C1 segment of cervical spinal cord (tissue), 14 donors: ENCODE measurements at places on chromosomes 7 and 10.

- no peak for DNase-seq
These were observed 281.7 kb downstream of the AHR start for GRCh38 chr7:17580141-17580540.

DNA sequence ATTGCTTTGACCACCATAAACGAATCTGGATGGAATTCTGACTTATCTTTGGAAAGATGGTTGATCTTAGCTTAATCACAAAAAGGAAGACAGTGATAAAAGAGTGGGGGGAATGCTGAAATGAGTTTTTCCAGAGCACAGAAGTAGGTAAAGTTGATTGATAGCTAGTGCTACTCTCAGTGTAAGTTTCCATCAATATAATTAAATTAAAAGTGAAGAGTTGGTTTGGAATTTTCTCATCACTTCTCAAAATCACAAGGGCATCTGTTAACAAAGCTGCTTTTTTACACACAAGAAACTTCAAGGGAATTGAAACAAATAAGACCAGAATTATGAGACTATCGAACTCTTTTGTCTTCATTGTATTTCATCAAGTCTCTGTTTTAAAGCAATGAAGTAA is 1217.3 kb downstream of the REEP3 start:
- no peak for DNase-seq

GRCh38 chr7:64888561-64888900 is 14.5 kb upstream of the ZNF273 start:
- DNase-seq, result no peak

DNA sequence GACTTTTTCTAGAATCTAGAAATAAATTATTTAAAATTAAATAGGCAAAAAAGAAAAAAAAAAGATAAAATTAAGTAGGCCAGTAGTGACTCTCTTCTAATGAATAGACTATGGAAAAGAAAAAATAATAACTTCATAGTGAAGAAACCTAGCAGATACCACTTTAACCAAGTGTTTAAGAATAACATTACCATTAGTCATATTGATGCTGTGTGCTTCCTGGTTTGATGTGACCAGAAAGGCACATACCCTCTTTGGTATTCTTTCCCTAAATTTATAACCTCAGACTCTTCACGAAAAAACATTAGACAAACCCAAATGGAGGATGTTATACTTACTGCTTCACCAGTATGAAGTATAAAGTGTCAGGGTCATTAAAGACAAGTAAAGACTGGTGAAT is 42.6 kb downstream of the KIF20B start:
- no peak for DNase-seq

DNA sequence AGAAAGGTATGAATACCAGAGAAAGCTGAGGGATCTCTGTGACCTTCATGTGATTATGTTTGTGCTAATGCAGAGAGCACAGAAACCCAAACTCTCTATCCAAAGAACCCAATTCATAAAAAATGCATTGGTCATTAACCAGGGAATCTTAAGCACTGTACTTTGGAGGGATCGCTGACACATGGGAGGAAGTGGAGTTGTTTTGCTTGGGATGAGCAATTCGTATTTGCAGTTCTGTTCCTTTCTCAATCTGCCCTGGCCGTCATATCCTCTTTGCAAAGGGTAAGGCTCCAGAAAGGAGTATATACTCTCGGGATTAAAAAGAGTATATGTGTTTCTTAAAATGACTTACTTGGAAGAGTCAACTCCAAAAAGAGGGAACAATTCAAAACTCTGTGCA is 221.3 kb downstream of the POU6F2 start:
- DNase-seq, result no peak

DNA sequence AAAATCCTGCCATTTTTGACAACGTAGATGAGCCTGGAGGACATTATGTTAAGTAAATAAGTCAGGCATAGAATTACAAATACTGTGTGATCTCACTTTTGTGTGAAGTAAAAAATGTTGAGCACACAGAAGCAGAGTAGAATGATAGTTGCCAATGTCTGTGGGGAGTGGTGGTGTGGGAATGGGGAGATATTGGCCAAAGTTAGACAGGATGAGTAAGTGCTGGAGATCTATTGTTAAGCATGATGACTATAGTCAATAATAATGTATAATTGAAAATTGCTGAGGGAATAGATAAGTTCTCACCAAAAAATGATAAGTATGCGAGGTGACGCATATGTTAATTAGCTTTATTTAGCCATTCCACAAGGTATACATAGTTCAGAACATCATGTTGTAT is 92.0 kb downstream of the GPR85 start:
- no peak for DNase-seq

DNA sequence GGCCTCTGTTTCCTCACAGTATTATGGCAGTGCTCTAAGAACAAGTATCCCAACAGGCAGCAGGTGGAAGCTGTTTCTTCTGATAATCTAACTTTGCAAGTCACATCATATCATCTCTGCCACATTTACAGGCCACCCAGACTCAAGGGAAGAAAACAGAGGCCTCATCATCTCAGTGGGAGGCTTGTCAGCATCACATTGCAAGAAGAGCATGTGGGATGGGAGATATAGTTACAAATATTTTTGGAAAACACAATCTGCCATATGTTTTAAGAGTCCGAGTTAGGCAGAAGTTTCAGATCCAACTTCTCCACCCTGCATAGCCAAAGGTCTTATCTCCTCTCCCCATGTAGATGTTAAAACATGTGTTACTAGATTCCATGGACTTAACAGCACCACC is 130.4 kb upstream of the PDE1C start:
- no peak for DNase-seq

- DNase-seq, result no peak
These were observed 70.0 kb downstream of the DOCK1 start for GRCh38 chr10:126975221-126975620.

GRCh38 chr7:10116511-10116910 is 857.2 kb upstream of the PHF14 start:
- DNase-seq, result no peak

DNA sequence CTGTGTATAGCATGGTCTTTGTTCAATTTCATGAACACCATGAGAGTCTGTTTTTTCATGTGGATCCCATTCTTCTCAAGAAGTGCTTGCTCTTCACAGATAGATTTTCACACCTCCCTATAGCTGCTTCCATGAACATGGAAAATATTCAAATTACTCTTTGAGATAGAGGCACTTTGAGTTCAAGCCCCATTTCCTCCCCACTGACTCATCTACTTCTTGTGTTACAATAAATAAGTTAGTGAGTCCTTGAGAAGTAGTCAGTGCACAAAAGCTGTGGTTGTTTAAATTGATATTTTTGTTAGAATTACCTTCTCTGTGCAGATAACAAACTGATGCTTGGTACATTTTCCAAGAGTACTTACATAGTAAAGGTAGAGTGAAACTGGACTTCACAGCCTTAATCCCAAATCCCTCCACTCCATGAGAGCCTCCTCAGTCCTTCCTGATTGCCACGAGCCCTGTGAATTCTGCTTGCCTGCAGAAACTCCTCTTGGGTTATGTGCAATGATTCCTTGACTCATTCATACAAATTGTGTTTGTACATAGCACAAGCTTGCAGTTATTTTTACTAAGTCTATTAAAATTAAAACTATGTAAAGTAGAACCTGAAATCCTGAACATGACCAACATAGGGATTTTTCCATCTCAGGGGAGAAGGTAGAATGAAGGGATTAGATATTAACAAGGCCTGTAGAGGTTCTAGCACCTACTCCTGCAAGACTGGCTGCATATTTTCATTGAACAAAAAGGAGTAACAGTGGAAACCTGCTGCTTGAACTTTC is 496.2 kb downstream of the TNS3 start:
- DNase-seq, result no peak

DNA sequence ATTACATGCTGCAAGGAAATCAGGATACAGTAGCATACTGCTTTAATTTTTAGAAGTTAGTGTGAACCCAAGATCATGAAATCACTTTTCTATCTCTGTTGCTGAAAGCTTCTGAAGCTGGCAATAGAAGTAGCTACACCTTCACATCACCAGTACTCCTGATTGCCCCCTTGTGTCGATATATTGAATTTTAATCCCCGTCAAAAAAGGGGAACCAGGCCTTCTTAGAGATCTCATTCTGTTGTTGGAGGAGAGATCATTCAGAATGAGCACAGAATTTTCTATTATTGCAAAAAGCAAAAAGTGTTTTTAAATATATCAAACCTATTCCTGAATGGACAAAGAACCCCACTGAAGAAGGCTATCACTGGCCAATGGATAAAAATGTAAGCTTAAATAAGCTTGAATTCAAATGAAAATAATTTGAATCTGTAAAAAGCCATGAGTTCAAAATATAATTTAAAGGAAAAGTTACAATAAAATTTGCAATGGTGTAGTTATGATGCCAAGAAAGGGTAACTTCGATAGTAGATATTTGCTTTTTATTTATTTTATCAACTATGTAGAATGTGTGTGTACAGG is 39.7 kb upstream of the TEX47 start:
- DNase-seq, result no peak

DNA sequence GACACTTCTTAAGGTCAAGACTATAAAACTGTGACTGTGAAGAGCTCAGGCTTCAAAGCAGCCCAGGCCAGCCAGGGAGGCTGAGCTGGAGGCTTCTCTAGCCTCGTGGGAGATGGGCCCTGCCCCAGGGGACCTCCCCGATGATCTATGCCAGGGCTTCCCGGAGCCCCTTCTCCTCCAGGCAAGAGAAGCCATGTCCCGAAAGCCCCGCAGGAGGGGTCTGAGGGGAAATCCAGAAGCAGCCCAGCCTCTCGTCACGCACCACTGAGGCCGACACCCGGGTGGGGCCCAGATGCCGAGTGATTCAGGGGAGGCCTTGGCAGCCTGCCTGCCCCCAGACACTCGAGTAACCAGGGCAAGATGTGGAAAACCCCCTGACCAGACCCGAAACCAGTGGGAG is 63.7 kb downstream of the PROSER2 start:
- no peak for DNase-seq

DNA sequence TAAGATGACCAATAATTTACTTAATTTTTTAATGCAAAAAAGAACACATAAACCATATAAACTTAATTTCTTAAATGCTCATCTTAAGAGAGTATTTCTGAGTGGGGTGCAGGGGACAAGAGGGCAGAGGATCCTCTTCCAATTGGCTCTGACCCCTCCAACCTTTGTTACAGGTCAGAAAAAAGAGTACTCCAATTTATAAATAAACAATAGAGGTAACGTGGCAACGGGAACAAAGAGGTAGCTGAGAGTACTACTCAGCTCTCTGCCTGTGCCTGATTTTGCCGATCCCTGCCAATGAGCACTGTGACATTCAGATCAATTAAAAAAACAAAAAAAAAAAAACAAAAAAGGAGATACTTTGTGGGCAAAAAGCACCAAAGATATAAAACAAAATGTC is 307.9 kb downstream of the PARD3 start:
- no peak for DNase-seq
